ENCODE measurements at places on chromosomes 4 and X.

- DNase-seq, result no peak
Measured at GRCh38 chrX:1751781-1752180, 136.9 kb downstream of the ASMT start.

DNA sequence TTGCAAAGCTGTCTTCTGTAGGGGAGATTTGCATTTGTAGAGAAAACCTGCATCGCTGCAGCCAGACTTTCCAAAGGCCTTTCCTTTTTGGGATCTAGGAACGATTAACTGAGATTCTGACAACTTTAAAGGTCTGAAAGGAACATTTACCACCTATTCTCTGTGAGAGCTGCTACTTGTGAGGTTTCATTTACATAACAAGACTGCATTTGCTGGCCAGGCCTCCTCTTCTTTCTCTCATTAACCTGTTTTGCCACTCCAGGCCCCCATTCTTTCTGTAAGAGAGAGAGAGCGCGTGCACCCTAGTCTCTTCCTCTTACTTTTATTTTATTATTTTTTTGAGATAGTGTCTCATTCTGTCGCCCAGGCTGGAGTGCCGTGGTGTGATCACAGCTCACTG lies 31.6 kb downstream of the TMEM31 start:
- no peak for DNase-seq

DNA sequence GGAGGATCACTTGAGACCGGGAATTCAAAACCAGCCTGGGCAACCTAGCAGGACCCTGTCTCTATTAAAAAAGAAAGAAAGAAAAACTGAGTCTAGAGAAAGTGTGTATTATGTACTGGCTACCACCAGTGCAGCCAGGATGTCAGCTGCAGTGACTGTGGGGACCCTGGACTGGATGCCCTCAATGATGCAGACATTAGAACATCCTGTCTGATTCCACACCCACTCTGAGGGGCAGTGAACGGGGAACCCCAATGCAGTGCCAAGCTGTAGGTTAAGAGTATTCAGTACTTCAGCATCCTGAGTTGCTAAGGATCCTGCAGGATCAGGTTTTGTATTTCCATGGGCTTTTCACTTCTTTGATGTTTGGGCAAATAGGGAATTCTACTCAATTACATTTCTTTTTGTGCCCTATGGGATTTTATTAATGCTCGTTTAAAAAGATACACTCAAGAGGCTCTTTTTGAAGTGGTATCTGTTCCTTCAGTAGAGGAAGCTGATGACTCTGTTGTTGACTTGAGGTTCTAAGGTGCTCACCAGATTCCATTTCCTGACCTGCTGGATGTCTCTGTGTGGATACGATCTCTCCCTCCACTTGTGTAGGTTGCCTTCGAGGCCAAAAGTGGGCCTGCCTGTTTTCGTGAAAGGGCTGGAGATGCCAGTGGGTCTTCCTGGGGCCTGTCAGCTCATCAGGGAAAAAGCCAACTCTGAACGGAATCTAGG lies 85.9 kb upstream of the CLCN4 start:
- no peak for DNase-seq

GRCh38 chr4:85717351-85717750 lies 242.4 kb downstream of the ARHGAP24 start:
- no peak for DNase-seq

GRCh38 chr4:13159041-13159620 lies 325.0 kb downstream of the RAB28 start:
- DNase-seq, result no peak

DNA sequence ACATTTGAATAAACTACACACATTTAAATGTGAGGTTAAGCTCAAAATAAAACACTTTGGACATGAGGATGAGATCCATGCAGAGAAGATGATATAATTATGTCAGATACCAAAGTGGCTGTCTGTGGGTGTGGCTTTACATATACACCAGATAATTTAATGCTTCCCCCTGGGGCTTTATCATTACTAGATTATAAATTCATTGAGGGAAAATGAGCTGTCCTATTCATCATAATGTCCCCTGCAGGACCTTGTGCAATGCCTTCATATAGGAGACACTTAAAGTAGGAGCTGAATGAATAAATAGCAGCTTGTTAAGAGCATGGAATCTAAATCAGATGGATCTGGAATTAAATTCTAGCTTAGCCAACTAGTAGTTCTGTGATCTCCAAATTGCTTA lies 49.7 kb downstream of the OTC start:
- DNase-seq, result no peak

DNA sequence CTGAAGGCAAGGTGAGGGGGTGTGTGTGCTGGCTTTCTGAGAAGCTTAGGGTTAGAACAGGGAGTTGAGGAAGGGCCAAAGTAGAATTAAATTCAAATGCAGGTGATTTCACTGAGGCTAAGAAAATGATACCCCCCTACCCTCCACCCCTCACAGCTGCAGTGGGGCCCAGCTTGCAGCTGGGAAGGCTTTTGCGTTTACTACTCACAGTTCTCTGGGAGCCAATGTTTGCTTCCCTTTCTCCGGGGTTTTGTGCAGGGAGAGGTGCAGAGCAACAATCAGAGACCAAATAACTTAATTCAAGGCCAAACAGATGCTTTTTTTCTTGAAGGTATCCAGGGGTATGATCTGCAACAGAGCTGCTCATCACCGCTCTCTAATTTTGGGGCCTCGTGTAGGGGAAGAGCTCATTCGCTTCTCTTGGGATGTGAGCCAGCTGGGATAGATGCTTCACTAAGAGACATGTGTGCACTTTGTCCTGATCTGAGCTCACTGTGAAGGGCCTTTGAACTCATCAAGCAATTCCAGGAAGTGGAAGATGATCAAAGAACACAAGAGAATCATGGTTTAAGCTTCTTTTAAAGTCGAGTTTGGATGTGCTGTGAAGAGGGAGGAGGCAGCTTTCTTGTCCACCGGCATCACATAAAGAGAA lies 122.7 kb upstream of the C1GALT1C1 start:
- no peak for DNase-seq

DNA sequence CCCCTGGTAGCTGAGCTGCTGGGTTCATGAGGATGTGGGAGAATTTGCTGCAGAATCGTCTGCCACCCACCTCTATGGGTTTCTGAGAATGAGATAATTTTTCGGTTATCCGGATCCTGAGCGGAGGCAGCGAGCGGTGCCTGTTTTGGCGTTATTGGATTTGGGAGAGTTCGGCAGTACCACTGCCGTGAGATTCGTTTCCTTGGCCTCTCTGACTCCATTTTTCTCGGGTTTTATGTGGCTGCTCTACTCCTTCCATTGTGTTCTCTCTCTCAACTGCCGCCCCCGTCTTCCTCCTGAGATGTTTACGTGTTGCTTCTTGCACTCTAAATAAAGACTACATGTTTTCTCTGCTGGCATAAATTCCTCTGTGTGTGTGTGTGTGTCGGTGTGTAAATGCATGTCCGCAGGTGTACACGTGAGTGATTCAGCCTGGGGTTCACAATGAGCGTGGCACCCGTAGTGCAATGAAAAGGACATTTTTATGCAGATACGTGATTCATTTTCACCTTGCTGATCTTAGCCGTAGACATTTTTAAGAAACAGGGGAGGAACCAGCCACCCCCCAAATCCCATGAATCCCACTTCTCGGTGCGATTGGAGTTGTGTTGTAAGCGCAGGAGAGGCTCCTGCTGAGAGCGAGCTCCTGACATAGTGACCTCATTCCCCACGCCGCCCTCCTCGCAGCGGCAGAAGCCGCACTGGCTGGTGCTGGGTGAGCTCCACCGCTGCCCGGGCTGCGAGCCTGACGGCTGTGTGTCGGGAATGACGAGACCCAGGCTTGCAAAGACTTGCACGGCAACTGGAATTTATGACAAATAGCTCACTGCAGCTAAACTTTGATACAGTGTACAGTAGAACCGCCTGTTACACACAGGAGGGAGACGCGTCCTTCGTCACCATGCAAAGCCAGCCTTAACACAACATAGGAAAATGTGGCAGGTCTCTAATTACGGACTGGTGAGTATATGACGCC lies 82.2 kb downstream of the STOX2 start:
- no peak for DNase-seq

Data from stimulated activated CD8-positive, alpha-beta memory T cell treated with anti-CD3 and anti-CD28 coated beads, Interleukin-7, amount 100 ng/mL, for 1 hour (primary cell).